Stimulated activated CD4-positive, alpha-beta T cell treated with anti-CD3 and anti-CD28 coated beads, Interleukin-1b, Interleukin-23, amount 100 ng/mL, for 1 hour (primary cell): ENCODE measurements at places on chromosomes 3 and 15.
A peak's percentile ranks its signal among the peaks of the same experiment; 100 is the strongest.

DNA sequence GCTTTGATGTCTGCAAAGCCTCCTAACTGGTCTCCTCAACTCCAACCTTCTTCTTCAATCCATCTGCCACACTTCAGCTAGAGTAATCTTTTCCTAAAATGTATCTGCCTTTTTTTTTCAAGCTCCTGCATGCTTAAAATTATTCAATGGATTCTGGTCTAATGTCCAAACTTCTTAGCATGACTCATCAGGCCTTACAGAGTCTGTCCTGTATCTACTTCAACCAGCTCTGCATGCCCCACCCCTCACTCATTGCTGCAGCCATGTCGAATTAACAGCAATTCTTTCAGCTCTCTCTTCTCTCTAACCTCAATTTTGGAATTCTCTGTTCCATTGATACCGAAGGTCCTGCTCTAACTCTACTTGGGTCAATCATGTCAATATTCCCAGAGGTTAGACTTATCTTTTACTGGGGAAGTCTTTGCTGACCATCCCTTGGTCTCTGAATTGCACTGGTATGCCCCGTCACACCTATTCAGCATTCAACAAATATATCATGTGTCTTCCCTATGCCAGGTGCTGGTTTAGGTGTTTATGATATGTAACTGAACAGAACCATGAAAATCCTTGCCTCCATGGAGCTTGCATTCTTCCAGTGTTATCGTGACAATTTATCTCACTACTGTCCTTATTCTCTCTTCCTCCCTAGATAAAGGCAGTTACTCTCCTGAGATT is 88.5 kb upstream of the NANOGP8 start:
- no peak for DNase-seq

- no peak for DNase-seq
Measured at GRCh38 chr15:90917569-90917968, 14.5 kb downstream of the MAN2A2 start.

DNA sequence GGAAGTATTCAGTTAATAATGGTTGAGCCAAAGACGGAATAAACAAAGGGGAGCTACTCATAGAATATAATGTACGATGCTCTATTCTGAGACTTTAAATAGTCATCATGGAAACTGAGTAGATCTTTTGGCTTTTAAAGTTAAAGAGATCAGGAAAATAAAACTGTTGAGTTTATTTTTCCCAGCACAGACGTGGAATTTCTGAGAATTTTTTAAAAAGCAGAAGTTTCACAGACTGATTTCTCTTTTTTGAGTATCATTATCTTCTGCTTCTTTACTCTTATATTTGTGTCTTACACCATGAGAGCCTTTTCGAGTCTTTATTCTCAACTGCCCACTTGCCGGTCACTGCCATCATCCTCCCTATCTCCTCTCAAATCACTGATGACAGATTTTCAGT is 13.2 kb downstream of the P2RY14 start:
- no peak for DNase-seq

DNA sequence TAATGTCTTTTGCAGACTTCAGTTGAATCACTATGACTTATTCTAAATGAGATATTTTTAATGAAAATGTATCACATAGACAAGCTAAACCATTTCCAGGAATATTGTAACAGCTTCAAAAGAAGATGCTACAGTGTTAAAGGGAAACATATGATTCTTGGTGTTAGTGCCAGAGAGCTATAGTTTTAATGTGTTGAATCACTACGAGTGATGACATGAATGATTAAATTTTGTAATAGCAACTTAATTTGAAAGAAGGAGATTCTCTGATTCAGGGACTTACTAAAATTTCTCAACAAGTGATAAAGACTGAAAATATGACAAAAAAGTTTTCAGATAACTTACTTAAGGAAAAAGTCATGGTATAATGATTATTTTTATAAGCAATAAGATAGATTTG is 267.3 kb upstream of the SLITRK3 start:
- no peak for DNase-seq

- no peak for DNase-seq
Measured at GRCh38 chr3:15330031-15330596, 2.3 kb downstream of the SH3BP5 start.

DNA sequence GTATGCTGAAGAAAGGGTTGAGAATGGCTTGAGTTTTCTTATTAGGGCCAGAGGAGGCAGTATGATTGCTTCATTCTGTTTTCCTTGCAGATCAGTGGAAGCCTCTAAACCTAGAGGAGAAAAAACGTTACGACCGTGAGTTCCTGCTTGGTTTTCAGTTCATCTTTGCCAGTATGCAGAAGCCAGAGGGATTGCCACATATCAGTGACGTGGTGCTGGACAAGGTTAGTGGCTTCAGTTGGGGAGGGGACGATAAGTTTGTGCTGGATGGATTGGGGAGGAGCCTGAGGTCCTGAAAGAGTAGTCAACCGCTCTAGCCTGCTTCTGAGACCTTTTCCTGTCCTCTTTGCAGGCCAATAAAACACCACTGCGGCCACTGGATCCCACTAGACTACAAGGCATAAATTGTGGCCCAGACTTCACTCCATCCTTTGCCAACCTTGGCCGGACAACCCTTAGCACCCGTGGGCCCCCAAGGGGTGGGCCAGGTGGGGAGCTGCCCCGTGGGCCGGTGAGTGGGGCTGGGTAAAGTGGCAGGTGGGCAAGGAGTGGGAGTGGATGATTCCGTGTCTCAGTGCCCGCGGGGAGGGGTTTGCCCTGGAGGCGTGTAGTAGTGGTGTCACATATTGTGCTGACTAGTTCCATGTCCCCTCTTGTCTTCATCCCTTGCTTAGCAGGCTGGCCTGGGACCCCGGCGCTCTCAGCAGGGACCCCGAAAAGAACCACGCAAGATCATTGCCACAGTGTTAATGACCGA is 8.5 kb downstream of the EIF4G1 start:
- no peak for DNase-seq

DNA sequence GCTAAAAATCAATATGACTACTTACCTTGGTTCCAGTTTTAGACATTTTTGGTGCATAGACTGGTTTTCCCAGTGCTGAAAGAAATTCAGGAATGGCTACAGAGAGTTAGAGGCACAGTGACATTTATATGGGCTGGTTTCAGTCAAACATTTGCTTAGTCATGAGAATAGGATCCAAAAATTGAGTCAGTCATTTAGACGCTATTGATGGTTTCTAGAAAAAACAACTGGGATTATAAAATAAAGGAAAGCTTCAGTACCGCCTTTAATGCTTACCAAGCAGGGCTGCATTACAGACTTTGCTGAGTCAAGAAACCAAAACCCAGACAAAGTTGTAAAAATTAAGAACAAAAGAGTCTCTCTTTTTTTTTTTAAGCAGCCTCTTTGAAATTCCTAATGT is at the start of gene CRYGS:
Gene CRYGS (minus strand): TSS at position 100 of the 400 bp plus-strand sequence. CDS start 54 bp downstream, at position 46.
- DNase-seq: no peak

DNA sequence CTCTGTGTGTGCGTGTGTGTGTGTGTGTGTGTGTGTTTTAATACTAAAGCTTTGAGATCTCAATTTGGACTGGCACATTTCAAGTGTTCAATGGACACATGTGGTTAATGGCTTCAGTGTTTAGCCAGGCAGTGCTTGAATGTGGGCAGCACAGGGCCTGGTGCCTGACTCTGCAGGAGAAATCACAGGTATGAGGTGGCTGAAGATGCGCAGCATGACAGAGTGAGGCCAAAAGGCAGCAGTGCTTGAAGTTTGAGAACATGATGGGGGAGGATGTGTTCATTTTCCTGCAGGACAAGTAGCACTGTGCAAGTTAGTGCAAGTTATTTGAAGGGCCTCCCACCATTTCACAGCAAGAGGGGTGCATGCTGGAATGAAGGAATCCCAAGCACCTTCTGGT is 620.5 kb upstream of the TBL1XR1 start:
- DNase-seq: no peak

DNA sequence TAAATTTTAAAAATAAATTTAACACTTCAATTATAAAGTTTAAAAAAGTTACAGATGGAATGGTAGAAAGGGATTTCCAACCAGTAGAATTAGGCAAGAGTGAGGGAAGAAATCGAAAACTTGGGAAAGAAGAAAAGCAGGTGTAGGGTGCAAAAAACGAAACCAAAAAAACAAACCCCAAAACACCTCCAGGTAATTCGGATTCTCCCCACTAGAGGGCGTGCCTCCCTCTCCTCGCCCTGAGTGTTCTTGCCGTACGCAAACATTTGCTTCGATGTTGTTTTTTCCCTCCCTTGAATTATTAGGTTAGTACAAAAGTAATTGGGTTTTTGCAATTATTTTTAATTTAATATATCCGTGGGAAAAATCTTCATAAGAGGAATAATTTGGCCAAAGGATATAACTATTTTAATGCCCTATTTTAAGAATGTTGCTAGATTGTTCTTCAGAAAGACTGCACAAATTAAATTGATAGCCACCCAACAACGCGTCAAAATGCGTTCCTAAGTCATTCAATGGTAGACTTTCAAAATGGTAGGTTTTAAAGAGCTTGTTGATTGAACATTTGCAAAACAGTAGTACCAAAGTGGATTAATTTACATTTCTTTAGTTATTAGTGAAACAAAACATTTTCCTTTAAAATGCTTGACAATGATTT is 63.7 kb downstream of the SLC30A4 start:
- DNase-seq: peak; percentile 69

DNA sequence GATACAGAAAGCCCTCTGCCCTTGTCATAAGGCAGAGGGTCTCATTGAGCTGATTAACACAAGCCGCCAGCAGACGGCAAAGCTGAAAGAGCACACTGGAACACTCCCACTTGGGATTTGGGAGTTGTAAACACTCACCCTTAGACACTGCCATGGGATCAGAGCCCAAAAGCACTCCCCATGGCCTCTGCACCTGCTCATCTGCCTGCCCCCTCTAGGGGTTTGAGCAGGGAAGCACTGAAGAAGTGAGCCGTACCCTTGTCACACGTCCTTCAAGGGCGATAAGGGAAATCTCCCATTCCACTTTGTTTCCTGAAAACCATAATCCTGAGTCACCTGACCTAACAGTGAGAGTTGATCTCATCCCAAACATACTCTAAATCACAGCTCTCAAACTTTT is 14.7 kb downstream of the FSIP1 start:
- no peak for DNase-seq

- DNase-seq: no peak
Measured at GRCh38 chr15:76341366-76342057, 4.9 kb downstream of the ISL2 start.

GRCh38 chr3:101619734-101620133 is 45.8 kb downstream of the PCNP start:
- DNase-seq: no peak

DNA sequence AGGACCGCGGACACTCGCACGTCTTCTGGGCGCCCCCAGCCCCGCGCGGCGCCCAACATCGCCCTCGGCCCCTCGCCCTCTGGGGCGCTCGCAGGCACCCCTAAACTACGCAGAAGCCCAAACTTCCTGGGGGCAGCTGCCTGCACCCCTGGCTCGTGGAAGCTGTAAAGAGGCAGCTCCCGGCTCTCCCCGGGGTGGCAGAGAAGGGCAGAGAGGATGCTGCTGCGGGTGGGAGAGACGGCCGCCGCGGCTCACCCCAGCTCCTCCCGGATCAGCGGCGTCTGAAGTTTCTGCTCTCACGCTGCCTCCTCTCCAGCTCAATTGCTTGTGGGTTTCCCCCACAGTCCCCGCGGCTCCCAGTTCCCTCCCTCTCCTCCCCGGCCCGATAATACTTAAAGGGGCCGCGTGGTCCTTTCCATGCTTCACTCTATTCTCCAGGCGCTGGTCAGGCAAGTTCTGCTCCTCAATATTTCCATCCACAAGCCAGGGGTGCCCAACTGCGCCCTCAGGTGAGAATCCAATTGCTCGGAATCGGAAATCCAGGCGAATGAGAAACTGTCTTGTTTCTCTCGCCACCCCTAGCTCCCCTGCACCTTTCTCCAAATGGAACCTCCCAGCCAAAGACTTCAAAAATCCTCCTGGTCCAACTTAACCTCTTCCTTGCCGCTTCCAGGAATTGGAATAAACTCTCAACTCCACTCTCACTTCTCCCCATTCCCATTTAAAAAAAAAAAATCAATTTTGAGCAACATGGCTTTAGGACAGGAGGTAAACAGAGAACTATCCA is 748.5 kb downstream of the ROBO1 start:
- no peak for DNase-seq

- DNase-seq: no peak
Measured at GRCh38 chr3:188026191-188026968, 127.6 kb upstream of the LPP start.

DNA sequence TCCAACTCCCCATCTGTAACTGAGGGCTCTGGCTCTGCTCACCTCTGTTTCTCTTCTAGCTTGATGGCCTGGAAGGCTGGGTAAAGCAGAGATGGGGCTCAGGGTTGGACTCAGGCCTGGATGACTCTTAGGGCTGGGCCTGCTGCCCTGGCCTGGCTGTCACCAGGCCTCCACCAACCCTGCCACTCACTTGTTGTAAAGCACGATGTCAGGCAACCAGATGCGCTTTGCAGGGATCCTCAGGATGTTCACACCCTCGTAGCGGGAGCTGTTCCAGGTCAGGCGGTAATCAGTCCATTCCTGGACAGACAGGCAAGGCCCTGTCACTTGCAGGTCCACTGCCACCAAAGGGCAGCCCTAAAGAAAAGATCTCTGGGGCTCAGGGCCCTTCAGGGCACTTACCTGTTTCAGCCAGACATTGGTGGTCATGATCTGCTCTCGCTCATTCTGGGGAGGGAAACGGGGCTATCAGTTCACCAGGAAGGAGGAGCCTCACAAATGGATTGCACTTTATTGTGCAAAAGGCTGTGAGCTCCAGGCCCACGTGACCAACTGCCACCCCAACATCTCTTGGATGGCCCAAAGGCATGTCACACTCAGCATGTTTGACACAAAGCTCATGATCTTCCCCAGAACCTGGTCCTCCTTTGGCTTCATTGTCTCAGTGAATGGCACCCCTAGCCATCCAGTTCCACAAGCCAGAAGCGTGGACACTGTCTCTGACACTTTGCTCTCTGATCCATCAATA is 9.9 kb downstream of the CHRNB4 start:
- no peak for DNase-seq

- no peak for DNase-seq
Measured at GRCh38 chr3:22659651-22660475, 543.3 kb upstream of the UBE2E2 start.

GRCh38 chr3:49570028-49570654 is 15.9 kb downstream of the BSN start:
- DNase-seq: no peak

DNA sequence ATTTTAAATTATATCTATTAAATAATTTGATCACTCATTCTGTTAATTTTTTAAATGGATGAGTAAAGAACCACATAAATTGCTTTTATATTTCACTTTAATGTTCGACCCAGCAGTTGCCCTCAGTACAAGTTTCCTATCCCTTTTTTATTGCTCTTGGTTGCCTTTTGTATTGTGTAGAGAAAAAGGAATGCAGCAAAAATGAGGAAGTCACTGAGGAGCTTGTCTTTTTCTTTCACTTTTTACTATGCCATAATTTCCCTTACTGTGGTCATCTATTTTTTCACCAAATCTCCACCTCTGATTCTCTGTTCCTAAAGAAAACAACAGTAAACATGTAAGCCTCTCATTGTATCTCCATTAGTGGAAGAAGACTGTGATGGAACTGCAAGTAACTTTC is 122.7 kb downstream of the B3GALNT1 start:
- no peak for DNase-seq

- peak; percentile 9 for DNase-seq
Measured at GRCh38 chr15:57866149-57866736, 159.7 kb downstream of the POLR2M start.

- DNase-seq: no peak
Measured at GRCh38 chr15:33043636-33044035, 150.9 kb downstream of the FMN1 start.
